ENCODE measurements at places on chromosomes 2 and 18.

GRCh38 chr2:100891906-100892642 lies 72.1 kb downstream of the NPAS2 start:
- DNase-seq: no peak

GRCh38 chr2:130341562-130342019 lies 1.1 kb upstream of the IMP4 start:
- DNase-seq: peak; percentile 74

DNA sequence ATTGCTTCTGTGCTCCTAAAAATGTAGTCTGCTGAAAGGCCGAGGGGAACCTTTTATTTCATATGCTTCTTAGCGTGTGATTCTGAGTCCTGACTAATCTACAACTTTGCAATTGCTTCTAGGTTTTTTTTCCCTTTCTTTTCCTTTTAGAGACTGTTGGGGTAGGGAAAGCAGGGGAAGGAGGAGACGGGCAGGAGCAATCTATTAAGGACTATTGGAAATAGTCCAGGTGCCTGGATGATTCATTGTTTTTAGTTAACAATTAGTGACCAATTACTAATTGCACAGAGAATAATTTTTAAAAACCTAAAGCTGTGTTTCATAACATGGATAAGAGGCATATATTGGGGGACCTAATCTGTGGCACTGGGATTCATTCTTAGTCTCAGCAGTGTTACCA lies 49.4 kb upstream of the STON1 start:
- DNase-seq: no peak

- DNase-seq: no peak
Measured at GRCh38 chr2:3712424-3712823, 9.0 kb downstream of the DCDC2C start.

GRCh38 chr18:40904295-40904694 lies 1050.7 kb upstream of the PIK3C3 start:
- no peak for DNase-seq

- no peak for DNase-seq
Measured at GRCh38 chr18:32674491-32674890, 98.3 kb downstream of the KLHL14 start.

GRCh38 chr2:168147830-168148794 lies 99.3 kb downstream of the STK39 start:
- DNase-seq: no peak

DNA sequence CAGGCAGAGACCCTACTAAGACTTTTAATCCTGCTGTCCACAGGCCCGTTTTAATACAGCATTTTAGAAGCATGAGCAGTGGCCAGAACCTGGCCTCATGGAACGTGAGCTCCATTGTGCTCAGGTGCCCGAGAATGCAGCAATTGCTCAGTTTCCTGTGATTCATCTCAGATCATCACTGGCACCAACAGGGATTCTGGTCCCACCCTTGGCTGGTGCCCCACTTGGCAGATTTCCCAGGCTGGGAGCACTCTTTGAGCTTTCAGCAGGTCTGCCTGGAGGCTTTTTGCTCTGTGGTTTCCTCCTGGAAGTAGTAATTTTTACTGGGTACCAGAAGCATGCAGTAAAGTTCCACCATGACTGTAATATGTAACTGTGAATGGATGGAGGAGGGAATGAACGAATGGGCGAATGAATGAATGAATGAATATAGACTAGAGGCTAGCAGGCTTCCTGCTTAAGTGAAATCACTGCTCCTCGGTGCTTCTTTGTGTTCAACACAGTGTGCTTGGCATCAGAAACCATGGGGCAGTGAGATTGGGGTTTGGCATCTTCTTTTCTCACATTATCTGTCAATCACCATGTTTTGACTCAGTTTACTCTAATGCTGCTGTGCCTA lies 312.9 kb downstream of the PRKCE start:
- DNase-seq: no peak
